Osteoblast (primary cell): ENCODE measurements at places on chromosomes 16 and 17.

DNA sequence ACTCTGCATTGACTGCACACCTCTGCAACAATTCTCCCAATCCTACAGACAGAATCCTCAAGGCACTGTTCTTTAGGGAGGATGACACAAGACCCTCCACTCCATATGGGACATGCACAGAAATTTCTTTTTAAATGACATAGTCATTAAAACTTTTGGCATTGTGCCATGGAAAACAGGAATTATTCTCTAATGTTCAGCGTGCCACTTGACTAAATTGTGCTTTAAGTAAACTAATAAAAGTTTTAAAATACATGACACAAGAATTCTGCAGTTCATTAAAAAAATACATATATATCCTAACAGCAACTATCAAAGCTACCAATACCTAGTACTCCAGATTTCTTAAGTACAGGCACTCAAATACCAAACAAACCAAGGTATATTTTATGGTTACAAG, 16.0 kb downstream of the CEP112 start:
- DNase-seq = no peak

GRCh38 chr17:4136373-4136772, 6.5 kb downstream of the ZZEF1 start:
- DNase-seq = no peak

DNA sequence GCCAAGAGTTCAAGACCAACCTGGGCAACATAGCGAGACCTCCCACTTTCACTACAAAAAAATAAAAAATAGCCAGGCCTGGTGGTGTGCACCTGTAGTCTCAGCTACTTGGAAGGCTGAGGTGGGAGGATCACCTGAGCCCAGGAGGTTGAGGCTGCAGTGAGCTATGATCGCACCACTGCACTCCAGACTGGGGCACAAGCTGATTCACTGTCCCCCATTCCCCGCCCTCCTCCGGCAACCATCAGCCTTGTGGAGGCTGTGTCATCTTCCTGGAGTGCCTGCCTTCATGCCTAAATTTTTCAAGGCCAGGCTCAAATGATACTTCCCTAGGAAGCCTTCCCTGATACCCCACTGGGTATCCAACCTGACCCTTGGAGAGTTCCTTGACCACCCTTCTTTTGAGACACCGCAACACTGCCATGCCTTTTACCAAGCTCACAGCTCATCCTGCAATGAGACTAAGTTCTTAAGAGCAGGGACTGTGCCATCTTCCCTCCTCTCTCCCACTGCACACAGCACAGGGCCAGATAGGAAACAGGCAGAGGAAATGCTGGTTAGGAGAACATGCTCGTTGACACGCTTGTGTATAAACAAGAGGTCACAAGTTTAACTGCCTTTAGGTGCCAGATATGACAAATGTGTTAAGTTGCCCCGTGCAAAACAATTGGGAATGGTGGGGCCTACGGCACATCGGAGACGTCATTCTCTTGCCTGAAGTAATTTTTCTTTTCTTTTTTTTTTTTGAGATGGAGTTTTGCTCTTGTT, 3.9 kb upstream of the SRCAP start:
- no peak for DNase-seq

DNA sequence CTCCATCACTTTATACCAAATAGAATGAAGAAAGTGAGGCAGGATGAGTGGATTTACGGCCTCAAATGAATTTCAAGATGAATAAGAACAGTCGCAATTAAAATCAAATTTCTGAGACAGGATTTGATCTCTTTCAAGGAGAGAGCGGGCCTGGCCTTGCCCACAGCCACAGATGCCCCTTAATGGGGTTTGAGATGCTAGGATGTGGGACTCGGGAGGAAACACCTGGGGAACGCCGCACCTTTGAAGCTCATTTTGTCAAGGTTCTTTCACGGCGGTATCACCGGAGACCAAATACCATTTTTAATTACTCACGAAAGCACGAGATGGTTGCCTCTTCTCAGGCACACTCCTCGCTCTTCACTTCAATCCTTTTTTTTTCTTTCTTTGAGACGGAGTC, 178.1 kb upstream of the SDK2 start:
- no peak for DNase-seq

- DNase-seq = peak; percentile 50
Observed at GRCh38 chr16:31107465-31107867, 720 bp upstream of the BCKDK start.

DNA sequence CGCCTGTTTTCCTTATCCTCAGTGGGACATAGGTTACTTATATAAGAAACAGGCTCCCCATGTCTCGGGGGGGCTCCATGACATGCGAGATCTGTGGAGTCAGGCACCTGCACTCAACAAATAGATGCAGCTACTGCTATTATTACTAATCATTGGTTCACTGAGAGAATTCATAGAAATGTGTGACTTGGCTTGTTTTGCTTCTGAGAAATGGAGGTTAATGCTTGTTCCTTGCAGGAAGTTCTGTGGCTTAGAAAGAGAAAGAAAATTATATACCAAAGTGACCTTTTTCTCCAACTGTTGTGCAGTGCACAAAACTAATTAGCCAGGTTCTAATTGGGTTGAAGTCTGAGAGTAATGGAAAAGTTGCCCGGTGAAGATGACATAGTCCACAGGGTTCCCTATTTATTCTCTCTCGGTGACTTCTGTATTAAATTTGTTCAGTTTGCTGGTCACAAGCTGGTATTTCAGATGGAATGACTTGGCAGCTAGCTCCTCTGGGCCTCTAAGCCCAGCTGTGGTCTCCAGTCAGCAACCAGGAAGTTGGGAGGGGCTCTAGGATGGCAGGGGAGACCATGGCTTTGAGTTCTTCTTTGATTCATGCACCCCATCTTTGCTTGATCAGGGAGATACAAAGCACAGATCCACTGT, 17.6 kb upstream of the MAF start:
- peak; percentile 30 for DNase-seq

GRCh38 chr17:59451706-59452105, 113.7 kb upstream of the DHX40 start:
- DNase-seq = peak; percentile 76

GRCh38 chr17:57442914-57443571, 186.7 kb downstream of the MSI2 start:
- DNase-seq = no peak

GRCh38 chr16:56389554-56389953, 35.8 kb downstream of the AMFR start:
- peak; percentile 94 for DNase-seq

GRCh38 chr17:40355123-40355803, 9.3 kb downstream of the GJD3 start:
- DNase-seq = peak; percentile 98

DNA sequence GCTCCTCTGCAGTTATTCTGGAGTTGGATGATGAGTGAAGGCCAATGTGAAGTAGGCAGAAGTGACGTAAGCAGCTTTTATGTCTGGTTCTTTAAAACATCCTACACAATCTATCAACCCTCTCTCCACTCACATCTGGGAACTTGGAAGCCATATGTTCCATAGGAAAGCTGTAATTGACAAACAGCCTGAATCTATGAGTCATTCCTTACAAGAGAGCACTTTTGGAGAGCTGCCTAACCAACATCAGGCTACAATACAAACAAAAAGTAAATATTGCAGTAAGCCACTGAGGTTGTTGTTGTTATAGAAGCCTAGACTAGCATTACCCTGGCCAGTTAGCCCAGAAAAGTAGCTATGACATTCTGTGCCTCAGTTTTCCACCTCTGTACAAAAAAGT, 5.9 kb downstream of the CCL7 start:
- peak; percentile 76 for DNase-seq

GRCh38 chr17:6786618-6787017, 10.6 kb downstream of the FBXO39 start:
- no peak for DNase-seq

GRCh38 chr17:28577466-28577824, 750 bp upstream of the ALDOC start:
- no peak for DNase-seq

GRCh38 chr16:74732707-74733350, 32.2 kb upstream of the MLKL start:
- DNase-seq = peak; percentile 77

- no peak for DNase-seq
Observed at GRCh38 chr17:8741366-8741765, 3.3 kb downstream of the CCDC42 start.

DNA sequence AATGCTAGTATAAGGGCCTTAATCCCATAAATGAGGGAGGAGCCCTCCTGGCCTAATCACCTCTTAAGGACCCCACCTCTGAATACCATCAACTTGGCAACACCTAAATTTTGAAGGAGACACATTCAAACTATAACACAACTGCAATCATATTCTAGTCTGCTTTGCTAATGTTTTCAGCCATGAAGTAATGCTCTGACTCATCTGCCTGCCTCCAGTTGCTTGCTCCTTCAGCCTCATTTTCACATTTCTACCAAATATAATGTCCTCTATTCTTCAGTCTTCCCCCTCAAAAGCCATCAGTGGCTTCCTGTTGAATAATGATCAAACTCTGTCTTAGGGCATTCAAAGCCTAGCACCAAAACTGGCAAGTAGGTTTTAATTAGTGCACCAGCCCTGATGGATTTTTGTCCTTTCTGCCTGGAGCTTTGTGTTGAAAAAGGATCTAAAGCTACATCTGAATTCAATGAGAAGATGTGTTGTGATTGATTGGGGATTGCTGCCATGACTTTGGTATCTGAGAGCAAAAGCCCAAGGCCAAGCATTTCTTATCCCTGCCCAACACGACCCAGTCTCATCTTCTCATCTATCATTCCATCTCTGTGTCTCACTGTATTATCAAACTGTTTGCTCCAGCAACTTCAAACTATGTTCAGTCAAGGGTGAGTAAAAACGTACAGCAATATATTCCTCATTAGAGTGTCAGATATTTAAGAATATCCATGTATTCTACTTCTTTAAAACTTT, 140.8 kb upstream of the ELAC2 start:
- DNase-seq = no peak

DNA sequence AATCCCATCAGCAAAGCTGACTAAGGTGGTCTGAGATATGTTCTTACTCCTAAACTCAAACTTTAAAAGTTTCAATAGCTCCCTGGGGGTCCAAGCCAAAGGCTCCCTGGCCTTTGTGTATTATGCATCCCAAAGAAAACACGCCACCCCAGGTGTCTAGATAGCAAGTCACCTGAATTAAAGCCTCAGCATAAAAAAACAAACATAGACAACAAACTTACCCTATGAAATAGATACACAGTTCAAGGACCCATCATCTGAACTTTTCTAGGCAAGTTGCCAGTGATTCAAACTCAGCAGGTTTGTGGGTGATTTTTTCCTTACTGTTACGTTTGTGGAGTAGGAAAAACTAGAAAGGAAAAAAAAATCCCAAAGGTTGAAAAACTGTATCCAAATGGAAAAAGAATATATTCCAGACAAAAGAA, 12.5 kb downstream of the CMTM3 start:
- no peak for DNase-seq

GRCh38 chr16:5581908-5582307, 484.3 kb upstream of the EEF2KMT start:
- DNase-seq = no peak

DNA sequence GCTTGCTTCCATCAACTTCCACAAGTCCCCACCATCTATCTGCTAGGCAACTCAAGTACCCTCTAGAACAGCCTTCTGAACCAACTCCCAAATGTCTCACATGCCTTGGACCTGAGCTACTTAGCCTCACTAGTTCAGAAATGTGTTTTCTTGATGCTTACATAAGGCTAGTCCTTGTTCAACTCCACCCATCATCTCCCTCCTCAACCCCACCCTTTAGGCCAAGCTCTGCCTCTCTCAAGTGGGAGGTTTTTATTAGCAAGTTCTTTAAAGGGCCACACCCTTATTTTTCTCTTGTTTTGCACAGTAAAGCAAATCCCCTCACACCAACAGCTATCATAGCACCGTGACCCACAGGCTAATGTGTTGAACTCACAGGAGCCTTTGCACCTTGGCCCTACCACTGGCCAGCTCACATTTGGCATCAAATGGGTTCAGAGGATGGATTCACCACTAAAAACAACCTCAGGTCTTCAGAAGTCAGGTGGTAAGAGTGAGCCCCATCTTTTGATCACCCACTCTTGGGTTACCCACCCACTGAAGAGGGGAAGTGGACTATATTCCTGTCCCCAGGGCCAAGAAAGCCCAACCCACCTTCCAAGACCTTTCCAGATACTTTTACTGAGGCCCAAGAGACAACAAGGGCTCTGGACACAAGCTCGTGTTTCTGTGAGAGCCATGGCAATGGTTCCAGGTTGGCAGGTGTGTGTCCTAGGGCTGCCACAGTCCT, 12.2 kb downstream of the PIK3R5 start:
- DNase-seq = no peak

DNA sequence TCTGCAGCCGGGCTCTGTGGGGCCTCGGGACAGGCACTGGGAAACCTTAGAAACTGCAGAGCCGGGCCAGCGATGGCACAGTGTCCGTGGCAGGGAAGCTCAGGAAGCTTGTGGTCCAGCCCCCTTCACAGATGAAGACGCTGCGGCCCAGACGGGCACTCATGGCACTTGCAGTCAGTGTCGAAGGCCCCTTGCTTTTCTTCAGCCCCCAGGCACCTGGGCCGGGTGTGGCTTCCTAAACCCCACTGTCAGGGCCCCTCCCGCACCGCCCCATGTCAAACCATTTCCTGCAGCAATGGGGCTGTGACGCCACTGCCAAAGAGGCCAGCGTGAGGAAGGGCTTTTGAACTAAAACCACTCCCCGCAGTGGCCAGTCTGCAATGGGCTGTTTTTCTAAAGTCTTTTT, 164.0 kb downstream of the LAT start:
- DNase-seq = no peak

DNA sequence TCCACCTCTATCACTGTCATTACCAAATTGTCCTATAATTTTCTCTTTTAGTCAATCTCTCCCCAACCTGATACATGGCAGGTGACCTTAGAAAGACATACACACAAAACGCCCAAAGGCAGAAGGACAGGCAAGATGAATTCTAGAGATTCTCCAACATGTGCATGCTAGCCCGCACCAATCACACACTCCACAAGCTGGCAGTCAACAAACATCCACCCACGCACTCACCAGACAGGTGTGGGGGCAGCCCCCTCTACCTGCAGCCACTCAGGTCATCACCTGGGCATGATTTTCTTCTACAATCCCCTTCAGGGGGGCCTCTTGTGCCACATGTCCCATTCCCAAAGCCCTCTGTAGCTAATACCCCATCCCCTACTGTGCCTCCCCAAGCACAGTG, 9.5 kb downstream of the MPP2 start:
- DNase-seq = no peak

DNA sequence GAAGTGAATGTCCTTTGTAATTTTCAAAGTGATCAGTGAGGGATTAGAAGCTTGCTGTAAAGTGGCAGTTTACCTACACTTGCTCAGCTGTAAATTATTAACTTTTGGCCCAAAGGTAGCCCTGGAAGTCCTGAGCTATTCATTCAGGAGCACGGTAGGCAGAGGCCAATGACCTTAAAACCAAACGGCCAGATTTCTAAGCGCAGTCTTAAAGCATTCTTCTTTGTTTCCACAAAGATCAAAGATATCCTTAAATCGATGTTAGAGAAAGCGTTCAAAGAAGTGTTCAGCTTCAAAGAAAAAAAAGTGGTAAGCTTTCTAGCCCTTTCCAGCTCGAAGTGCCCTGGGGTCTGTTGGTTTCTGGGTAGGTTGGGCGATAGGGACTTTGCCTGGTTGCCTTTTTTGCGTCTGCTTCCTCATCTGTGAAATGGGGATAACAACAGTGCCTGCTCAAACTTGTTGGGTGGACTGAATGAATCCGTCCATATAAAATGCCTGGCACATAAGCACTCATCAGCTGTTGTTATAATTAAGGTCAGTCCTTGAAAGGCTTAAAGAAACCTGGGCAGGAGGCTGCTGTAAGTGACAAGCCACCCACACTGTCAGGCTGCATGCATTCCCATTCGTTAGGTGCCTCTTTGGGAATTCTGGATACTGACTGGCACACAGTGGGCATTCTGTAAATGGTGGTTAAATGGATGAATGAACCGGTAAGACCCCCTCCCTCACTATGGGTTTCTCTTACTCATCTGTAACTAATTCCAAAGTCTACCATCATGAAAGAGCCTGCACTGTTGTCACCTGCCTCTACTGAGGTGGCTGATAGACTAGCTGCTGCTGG, 113.2 kb downstream of the PRKCA start:
- DNase-seq = no peak
